Activated CD8-positive, alpha-beta memory T cell treated with anti-CD3 and anti-CD28 coated beads, Interleukin-2, amount 10 ng/mL, durations not matched to agents 7 days and 5 days (primary cell): ENCODE measurements at places on chromosomes 16 and 17. TPM values are rescaled to one million over a fixed set of nuclear protein-coding genes. Genes with fewer than 3 reads are reported as not detected.

GRCh38 chr17:42118126-42118510, 3.0 kb downstream of the KAT2A start:
- H3K4me3 ChIP-seq = no peak overlapping the region
- H3K27me3 ChIP-seq = no peaks in the 10 kb centered on the region
- no peak for DNase-seq
- peak overlapping the region; percentile 52 for H3K27ac ChIP-seq
- peaks cover 8% of the 10 kb centered on the region for H3K36me3 ChIP-seq
- peaks cover 46% of the 10 kb centered on the region for H3K4me1 ChIP-seq

GRCh38 chr17:74704544-74704943, 8.2 kb downstream of the CD300LF start:
- no peaks in the 10 kb centered on the region for H3K4me1 ChIP-seq
- H3K27me3 ChIP-seq = peaks cover 44% of the 10 kb centered on the region
- DNase-seq = no peak
- H3K27ac ChIP-seq = no peak overlapping the region
- no peak overlapping the region for H3K4me3 ChIP-seq
- no peaks in the 10 kb centered on the region for H3K36me3 ChIP-seq

DNA sequence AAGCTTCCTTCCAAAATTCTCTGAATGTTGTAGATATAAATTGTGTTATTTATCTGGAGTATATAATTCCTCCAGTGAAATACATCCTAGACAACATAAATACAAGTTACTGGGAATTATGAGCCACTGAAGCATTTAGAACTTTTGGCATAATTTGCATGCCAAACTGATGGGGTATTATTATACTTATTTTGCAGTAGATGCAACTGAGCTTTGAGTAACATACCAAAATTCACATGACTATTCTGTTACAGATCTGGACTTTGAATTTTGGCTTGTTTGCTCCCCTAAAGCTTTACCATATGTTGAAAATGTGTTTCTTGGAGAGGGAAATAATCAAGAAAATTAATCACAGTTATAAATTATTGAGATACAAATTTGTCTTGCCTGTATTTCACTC, 372.5 kb downstream of the CDH11 start:
- no peaks in the 10 kb centered on the region for H3K36me3 ChIP-seq
- H3K4me3 ChIP-seq = no peak overlapping the region
- H3K27me3 ChIP-seq = no peaks in the 10 kb centered on the region
- H3K27ac ChIP-seq = no peak overlapping the region

- peaks cover 55% of the 10 kb centered on the region for H3K4me1 ChIP-seq
- H3K27ac ChIP-seq = peak overlapping the region; percentile 53
- DNase-seq = no peak
- no peak overlapping the region for H3K4me3 ChIP-seq
- H3K27me3 ChIP-seq = no peaks in the 10 kb centered on the region
Measured at GRCh38 chr16:75073545-75074303, 42.9 kb downstream of the LDHD start.

GRCh38 chr17:181245-182049, at the start of gene DOC2B:
Gene DOC2B (minus strand): TSS chr17:181650. CDS start chr17:181479, 171 bp downstream.
- no peak for DNase-seq
- peak within 1 kb of the TSS; percentile 21 for H3K4me3 ChIP-seq
- H3K27me3 ChIP-seq = peaks cover 49% of the 10 kb centered on the region
- H3K4me1 ChIP-seq = peaks cover 21% of the 10 kb centered on the region

- H3K27me3 ChIP-seq = no peaks in the 10 kb centered on the region
- H3K4me3 ChIP-seq = no peak overlapping the region
- no peak overlapping the region for H3K27ac ChIP-seq
- peaks cover 28% of the 10 kb centered on the region for H3K36me3 ChIP-seq
- H3K4me1 ChIP-seq = peaks cover 12% of the 10 kb centered on the region
Measured at GRCh38 chr17:44400226-44400847, 10.9 kb upstream of the ITGA2B start.

DNA sequence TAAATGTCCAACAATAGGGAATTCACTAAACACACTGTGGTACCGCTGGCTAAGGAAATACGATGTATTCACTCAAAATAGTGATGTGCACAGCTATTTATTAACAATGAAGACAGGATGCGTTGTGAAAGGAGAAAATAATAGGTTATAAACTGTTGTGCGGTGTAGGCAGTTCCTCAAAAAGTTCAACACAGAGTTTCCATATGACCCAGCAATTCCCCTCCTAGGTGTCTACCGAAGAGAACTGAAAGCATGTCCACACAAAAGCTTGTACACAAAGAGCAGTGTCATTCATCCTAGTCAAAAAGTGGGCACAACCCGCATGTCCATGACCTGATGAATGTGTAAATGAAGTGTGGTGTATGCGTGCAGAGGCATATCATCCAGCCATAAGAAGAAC, 1.2 kb upstream of the CES1 start:
- no peak for DNase-seq
- H3K4me3 ChIP-seq = no peak overlapping the region
- H3K27me3 ChIP-seq = peaks cover 2% of the 10 kb centered on the region
- no peaks in the 10 kb centered on the region for H3K4me1 ChIP-seq
- no peaks in the 10 kb centered on the region for H3K36me3 ChIP-seq
- no peak overlapping the region for H3K27ac ChIP-seq

GRCh38 chr17:6245301-6246177, 175.4 kb downstream of the WSCD1 start:
- H3K4me1 ChIP-seq = no peaks in the 10 kb centered on the region
- no peak for DNase-seq
- H3K27me3 ChIP-seq = no peaks in the 10 kb centered on the region
- no peaks in the 10 kb centered on the region for H3K36me3 ChIP-seq

GRCh38 chr17:61128661-61129115, 271.0 kb upstream of the TBX2 start:
- peaks cover 5% of the 10 kb centered on the region for H3K4me1 ChIP-seq
- H3K36me3 ChIP-seq = no peaks in the 10 kb centered on the region
- no peak overlapping the region for H3K4me3 ChIP-seq
- no peak overlapping the region for H3K27ac ChIP-seq
- H3K27me3 ChIP-seq = no peaks in the 10 kb centered on the region
- DNase-seq = no peak

- peak within 1 kb of the TSS; percentile 57 for H3K4me3 ChIP-seq
- H3K27me3 ChIP-seq = peaks cover 58% of the 10 kb centered on the region
- DNase-seq = peak; percentile 40
- H3K27ac ChIP-seq = no peak within 1 kb of the TSS
- H3K36me3 ChIP-seq = no peaks in the 10 kb centered on the region
Measured at GRCh38 chr16:77788181-77789084, at the start of gene VAT1L. Gene VAT1L (plus strand): TSS chr16:77788564. CDS start chr16:77788683, 119 bp downstream.

- H3K36me3 ChIP-seq = peaks cover 12% of the 10 kb centered on the region
- no peaks in the 10 kb centered on the region for H3K27me3 ChIP-seq
- no peak overlapping the region for H3K4me3 ChIP-seq
- no peak for DNase-seq
- H3K27ac ChIP-seq = no peak overlapping the region
- peaks cover 23% of the 10 kb centered on the region for H3K4me1 ChIP-seq
Measured at GRCh38 chr17:54967621-54968261, 713 bp downstream of the COX11 start.

VASN gene
- total RNA-seq = not detected
